ENCODE measurements at places on chromosomes 7 and 10. TPM values are rescaled to one million over a fixed set of nuclear protein-coding genes. Genes with fewer than 3 reads are reported as not detected.
A peak's percentile ranks its signal among the peaks of the same experiment; 100 is the strongest.

SMO gene
- total RNA-seq = 0.39 TPM

CALCR gene
- not detected for total RNA-seq

- no peak for DNase-seq
- H3K27me3 ChIP-seq = no peaks in the 10 kb centered on the region
- H3K36me3 ChIP-seq = peaks cover 3% of the 10 kb centered on the region
- H3K27ac ChIP-seq = no peak overlapping the region
Measured at GRCh38 chr7:99372275-99373090, 2.0 kb upstream of the ARPC1B start.

GRCh38 chr10:64113792-64114191 lies 592.6 kb downstream of the REEP3 start:
- no peaks in the 10 kb centered on the region for H3K27me3 ChIP-seq
- no peaks in the 10 kb centered on the region for H3K4me1 ChIP-seq
- H3K36me3 ChIP-seq = no peaks in the 10 kb centered on the region
- no peak overlapping the region for H3K4me3 ChIP-seq
- no peak overlapping the region for H3K27ac ChIP-seq

GRCh38 chr10:123808906-123809305 lies 82.7 kb downstream of the CPXM2 start:
- H3K4me3 ChIP-seq = no peak overlapping the region
- no peak for DNase-seq
- H3K27me3 ChIP-seq = no peaks in the 10 kb centered on the region
- H3K36me3 ChIP-seq = no peaks in the 10 kb centered on the region
- no peak overlapping the region for H3K27ac ChIP-seq

- H3K4me3 ChIP-seq = no peak overlapping the region
- DNase-seq = no peak
- H3K27ac ChIP-seq = no peak overlapping the region
- no peaks in the 10 kb centered on the region for H3K27me3 ChIP-seq
- H3K4me1 ChIP-seq = no peaks in the 10 kb centered on the region
- H3K36me3 ChIP-seq = no peaks in the 10 kb centered on the region
Measured at GRCh38 chr10:119370972-119371703, 163.8 kb downstream of the GRK5 start.

AKR1B15 gene
- total RNA-seq = not detected

MGAM2 gene
- not detected for total RNA-seq

GRCh38 chr10:103745341-103746247 lies 109.8 kb downstream of the SH3PXD2A start:
- no peaks in the 10 kb centered on the region for H3K27me3 ChIP-seq
- no peak overlapping the region for H3K4me3 ChIP-seq
- DNase-seq = no peak
- H3K36me3 ChIP-seq = no peaks in the 10 kb centered on the region
- H3K4me1 ChIP-seq = peaks cover 13% of the 10 kb centered on the region

WDFY4 gene
- total RNA-seq = 2.9 TPM

DNA sequence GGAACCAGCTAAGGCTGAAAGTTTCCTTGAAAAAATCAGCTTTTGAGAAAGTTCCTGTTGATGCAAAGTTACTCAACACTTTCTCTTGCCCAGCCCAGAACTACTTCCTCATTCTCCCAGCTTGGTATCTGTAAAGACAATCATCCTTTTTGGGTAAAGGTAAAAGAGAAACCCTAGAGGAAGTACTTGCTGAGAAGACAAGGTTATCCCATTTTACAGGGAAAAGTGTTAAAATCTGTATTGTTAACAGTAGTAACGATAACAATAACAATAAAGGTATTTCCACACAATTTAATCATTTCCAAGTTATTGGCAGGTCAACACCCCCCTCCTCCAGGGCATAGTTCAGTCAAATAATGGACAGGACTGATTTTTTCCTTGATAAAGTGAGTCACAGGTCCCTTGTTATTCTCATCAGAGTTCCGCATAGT lies 2.4 kb downstream of the ALOX5 start:
- DNase-seq = no peak
- H3K4me3 ChIP-seq = no peak overlapping the region
- no peaks in the 10 kb centered on the region for H3K36me3 ChIP-seq
- H3K4me1 ChIP-seq = no peaks in the 10 kb centered on the region

CTAGE4 gene
- 1.9 TPM for total RNA-seq

DNA sequence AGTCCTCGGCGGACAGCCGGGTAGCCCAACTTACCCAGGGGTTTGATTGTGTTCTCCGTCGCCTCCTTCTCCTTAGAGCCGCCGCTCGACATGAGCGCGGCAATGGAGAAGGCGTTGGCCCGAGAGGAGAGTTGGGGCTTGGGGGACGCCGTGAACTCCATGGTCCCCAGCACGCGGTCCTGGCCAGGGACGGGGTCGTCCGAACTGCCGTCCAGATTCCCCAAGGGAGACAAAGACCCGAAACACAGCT lies 515 bp downstream of the TBX20 start:
- DNase-seq = no peak
- no peaks in the 10 kb centered on the region for H3K36me3 ChIP-seq
- H3K4me3 ChIP-seq = peak overlapping the region; percentile 73
- no peak overlapping the region for H3K27ac ChIP-seq

DNA sequence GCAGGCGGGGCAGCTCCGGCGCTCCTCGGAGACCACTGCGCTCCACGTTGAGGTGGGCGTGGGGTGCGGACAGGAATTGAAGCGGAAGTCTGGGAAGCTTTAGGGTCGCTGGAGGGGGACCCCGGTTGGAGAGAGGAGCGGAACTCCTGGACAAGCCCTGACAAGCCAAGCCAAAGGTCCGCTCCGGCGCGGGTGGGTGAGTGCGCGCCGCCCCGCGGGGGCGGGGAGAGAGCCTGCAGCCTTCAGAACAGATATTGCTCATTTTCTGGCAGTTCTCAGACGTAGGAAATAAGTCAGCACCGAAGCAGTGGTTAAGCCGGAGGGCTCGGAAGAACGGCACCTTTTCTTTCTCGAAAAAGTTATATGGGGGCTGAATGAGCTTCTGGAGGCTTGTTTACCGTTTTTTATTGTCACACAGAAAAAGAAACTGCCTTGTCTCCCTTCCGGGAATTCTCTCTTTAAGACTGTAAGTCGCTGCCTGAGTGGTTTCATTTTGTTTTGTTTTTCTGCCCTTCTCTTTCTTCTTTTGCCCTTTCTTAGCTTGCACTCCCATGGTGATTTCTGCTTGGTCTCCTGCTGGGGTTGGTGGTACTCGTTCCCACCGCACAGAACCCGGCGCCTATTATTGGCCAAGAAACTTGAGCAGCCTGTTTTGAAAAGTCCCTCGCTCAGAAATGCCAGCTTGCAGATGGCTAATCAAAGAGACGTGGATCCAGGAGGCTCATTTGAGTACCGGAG lies 732 bp downstream of the FAS start:
- peak overlapping the region; percentile 94 for H3K4me3 ChIP-seq
- H3K27ac ChIP-seq = peak overlapping the region; percentile 89
- DNase-seq = peak; percentile 52
- no peaks in the 10 kb centered on the region for H3K27me3 ChIP-seq
- H3K36me3 ChIP-seq = no peaks in the 10 kb centered on the region
- H3K4me1 ChIP-seq = peaks cover 33% of the 10 kb centered on the region

- no peaks in the 10 kb centered on the region for H3K36me3 ChIP-seq
- no peaks in the 10 kb centered on the region for H3K27me3 ChIP-seq
- no peak overlapping the region for H3K4me3 ChIP-seq
- DNase-seq = no peak
- H3K4me1 ChIP-seq = no peaks in the 10 kb centered on the region
Measured at GRCh38 chr7:86863452-86863851, 196.0 kb downstream of the ELAPOR2 start.

- no peak overlapping the region for H3K4me3 ChIP-seq
- no peaks in the 10 kb centered on the region for H3K36me3 ChIP-seq
- no peaks in the 10 kb centered on the region for H3K4me1 ChIP-seq
- no peak overlapping the region for H3K27ac ChIP-seq
- no peak for DNase-seq
Measured at GRCh38 chr7:29038463-29038862, 80.3 kb upstream of the TRIL start.

DNA sequence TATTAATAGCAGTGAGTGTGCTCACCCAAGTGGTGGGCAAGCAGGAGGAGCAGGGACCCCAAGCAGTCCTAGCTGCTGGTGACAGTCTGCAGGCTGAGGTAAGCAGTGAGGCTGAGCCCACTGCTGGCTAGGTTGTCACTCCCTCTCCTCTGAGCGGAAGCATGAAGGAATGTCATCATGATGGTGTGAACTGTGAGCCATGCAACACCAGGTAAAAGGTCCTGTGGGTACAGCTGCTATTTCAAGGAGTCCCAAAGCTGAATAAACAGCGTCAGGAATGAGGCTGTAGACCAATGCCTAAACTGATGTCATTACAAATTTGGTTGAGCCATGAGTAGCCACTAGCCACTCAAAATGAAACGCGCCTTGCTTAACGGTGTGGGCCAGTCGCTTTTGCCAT lies 126.1 kb downstream of the RNF32 start:
- no peak overlapping the region for H3K4me3 ChIP-seq
- H3K27ac ChIP-seq = no peak overlapping the region
- no peaks in the 10 kb centered on the region for H3K4me1 ChIP-seq
- DNase-seq = no peak
- no peaks in the 10 kb centered on the region for H3K27me3 ChIP-seq
- H3K36me3 ChIP-seq = no peaks in the 10 kb centered on the region

DNA sequence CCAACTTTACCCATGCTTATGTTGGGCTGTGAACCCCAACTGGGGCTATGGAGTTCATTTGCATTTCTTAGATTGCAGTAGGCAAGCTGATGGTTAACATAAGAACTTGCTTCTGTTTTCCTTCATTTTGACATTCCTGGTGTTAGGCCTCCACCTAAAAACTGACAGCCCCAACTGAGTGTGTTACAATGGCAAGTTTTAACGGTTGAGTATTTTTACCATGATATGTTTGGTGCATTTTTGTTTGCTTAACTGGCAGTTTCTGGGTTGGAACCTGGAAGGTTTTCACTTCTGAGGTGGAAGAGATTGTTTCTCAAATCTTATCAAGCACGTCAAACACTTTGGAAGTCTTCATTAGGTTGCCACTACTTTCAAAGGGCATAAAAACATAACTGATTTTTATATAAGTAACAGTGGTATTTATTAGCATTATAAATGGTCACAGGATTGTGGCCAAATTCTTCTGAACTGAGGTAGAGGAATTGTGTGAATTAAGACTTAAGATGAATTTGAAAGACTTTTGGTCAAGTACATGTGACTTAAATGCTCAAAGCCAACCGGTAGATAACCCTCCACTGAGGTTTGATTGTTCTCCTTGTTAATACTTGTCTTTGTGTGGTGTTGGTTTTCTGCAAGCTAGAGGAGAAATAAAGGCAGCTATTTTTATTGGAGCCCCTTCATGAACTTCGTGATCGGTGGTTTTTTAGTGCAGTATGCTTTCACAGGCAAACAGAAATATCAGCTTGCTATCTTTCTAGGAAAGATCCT lies 2.8 kb downstream of the BMI1 start:
- no peak overlapping the region for H3K4me3 ChIP-seq
- H3K36me3 ChIP-seq = peaks cover 3% of the 10 kb centered on the region
- no peaks in the 10 kb centered on the region for H3K27me3 ChIP-seq
- peaks cover 30% of the 10 kb centered on the region for H3K4me1 ChIP-seq
- no peak overlapping the region for H3K27ac ChIP-seq

INPP5A gene
- 20.9 TPM for total RNA-seq

- peaks cover 19% of the 10 kb centered on the region for H3K4me1 ChIP-seq
- no peak for DNase-seq
- no peak overlapping the region for H3K4me3 ChIP-seq
Measured at GRCh38 chr10:133359972-133360610, 2.3 kb upstream of the FUOM start.

MYL10 gene
- total RNA-seq = not detected

DNA sequence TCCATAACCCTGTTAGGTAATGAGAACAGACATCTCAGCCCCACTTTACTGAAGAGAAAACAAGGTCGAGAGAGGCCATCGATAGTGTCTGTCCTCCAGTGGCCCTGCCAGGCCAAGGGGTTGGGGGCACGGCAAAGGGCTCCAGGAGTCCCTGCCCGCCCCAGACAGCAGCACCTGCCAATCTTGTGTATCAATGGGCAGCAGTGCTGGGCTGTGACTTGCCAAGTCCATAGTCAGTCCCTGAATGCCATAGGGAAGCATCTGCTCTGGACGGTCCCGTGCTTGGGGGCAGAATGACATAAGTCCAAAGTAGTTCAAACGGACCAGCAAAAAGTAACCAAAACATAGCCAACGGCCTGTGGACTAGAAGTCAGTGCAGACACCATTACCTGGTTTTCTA lies 33.2 kb downstream of the DLG5 start:
- no peaks in the 10 kb centered on the region for H3K36me3 ChIP-seq
- no peaks in the 10 kb centered on the region for H3K27me3 ChIP-seq
- no peaks in the 10 kb centered on the region for H3K4me1 ChIP-seq
- H3K27ac ChIP-seq = no peak overlapping the region

SPDYE11 gene
- total RNA-seq = not detected

AKR1C8 gene
- total RNA-seq = 2.0 TPM

DNA sequence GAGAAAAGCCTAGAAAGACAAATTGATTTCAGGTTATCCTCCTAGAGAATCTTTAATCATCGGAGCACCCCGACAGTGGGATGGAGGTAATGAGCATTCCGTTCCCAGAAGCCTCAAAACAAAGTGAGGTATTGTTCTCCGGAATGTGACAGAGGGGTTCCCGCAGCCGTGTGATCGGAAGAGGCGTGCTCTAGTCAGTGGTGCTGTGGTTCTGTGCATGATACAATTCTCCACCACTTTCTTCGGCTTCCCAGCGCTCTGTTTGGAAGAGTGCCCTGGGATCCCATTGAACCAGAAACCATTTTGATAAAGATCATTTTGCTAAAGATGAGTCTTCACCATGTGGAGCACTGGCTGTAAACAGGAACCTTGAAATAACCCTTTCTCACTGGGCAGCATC lies 434.6 kb downstream of the PAXIP1 start:
- no peaks in the 10 kb centered on the region for H3K36me3 ChIP-seq
- H3K27ac ChIP-seq = no peak overlapping the region
- DNase-seq = no peak
- no peaks in the 10 kb centered on the region for H3K4me1 ChIP-seq
- no peaks in the 10 kb centered on the region for H3K27me3 ChIP-seq

DNA sequence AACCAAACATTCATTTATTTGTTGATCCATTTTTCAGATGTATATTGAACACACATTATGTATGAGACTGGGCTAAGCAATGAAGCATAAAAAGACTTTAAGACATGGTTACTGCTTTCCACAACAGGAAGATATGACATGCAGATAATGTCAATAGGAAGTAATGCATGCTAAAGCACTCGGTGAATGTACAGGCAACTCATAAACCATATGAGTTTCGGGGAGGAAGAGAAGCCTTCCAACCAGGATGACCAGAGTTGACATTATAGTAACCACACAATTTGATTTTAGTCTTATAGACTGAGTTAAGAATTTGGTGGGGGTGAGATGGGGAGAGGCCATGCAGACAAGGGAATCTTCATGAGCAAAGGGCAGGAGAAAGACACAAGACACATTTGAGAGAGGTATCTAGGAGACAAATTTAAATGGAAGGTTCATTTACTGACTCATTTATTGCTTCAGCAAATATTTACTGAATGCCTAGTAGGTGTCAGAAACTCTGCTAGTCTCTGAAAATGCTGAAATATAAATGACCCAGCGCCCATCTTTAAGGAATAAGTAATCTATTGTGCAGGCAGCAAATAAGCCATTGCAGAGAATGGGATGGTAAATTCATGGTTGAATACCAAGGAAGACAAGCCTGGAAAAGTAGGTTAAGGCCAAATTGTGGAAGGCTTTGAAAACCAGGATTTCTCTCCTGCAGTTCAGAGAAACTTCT lies 19.0 kb upstream of the SLK start:
- no peak overlapping the region for H3K27ac ChIP-seq
- H3K36me3 ChIP-seq = no peaks in the 10 kb centered on the region
- H3K27me3 ChIP-seq = no peaks in the 10 kb centered on the region
- no peak overlapping the region for H3K4me3 ChIP-seq

Measured in T-cell (primary cell).